ENCODE measurements at places on chromosomes 12 and 14.
A peak's percentile ranks its signal among the peaks of the same experiment; 100 is the strongest.

DNA sequence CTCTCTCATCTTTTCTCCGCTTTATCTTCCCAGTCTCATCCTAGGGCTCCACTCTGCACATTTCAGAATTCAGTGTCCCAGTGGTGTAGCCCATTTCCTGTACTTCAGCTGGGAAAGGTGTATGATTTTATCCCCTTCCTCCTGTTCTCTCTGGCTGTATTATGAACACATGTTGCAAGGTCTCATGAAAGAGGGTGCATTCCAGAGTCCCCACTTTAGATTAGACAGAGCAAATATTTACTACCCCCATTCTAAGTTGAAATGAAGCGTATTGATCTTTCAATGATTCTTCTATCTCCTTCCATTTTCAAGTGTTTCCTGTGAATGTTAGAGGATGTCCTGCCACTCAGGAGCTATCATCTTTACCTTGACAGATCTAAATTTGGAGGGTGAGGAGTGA, 123.2 kb downstream of the WIF1 start:
- DNase-seq: no peak

- no peak for DNase-seq
These were observed 273.7 kb downstream of the DAD1 start for GRCh38 chr14:22315336-22315735.

- DNase-seq: no peak
These were observed 28.3 kb upstream of the TEAD4 start for GRCh38 chr12:2930865-2931264.

- DNase-seq: no peak
These were observed 472.9 kb downstream of the NELL2 start for GRCh38 chr12:44403185-44403584.

- DNase-seq: no peak
These were observed 93.0 kb downstream of the DPF3 start for GRCh38 chr14:72800848-72801370.

- no peak for DNase-seq
These were observed 640 bp downstream of the ARMH4 start for GRCh38 chr14:58151133-58152013.

DNA sequence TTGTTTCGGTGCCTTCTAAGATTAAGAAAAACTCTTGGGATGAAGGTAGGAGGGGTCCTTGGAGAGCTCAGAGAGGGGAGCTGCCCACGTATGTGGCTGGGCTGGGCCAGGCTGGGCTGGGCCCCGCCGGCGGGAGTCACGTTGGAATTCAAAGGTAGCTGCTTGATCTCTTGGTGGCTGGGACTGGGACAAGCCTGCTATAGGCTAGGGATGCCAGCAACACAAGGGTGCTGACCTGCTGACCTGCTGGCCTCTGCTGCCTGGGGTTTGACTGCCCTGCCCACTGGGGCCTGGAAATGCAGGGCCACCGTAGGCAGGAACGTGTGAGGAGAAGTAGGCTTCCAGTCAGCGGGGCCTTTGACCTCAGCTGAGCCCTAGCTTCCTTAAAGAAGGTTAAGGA, 52.8 kb upstream of the GTF2A1 start:
- DNase-seq: no peak

DNA sequence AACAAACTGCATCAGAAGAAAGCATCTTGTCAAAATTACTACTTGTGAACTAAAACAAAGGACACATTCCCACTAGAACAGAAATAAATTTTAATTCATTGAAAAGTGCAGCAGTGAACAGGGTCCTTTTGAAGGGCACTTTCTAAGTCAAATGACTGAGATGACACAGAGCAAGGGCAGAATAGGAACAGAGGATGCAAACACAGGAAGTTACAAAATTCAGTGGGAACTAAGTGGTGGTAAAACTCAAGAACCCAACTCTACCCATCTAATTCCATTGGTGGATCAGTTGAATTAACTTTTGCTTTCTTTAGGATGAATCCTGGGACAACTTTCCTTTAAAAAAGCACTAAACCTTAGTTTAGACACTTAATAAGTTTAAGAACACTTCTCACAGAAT, 45.8 kb downstream of the GNS start:
- no peak for DNase-seq

- no peak for DNase-seq
These were observed 68.8 kb downstream of the RNFT2 start for GRCh38 chr12:116806845-116807440.

DNA sequence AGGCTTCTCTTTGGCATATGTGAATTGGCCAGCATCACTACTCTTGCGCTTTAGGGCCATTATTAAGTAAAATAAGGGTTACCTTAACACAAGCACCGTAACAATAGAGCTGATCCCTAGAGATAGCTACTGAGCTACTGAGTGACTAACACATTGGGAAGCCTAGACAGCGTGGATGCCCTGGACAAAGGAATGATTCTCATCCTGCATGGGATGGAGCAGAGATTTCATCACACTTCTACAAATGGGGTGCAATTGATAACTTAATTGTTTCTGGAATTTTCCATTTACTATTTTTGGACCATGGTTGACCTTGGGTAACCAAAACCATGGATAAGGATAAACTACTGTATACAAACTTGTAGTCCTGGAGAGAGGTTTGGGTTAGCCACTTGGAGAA, 57.1 kb downstream of the FBXO34 start:
- no peak for DNase-seq

- DNase-seq: no peak
These were observed 148.7 kb downstream of the DYRK2 start for GRCh38 chr12:67797185-67797741.

- DNase-seq: no peak
These were observed 6.0 kb upstream of the SIX1 start for GRCh38 chr14:60655119-60655897.

DNA sequence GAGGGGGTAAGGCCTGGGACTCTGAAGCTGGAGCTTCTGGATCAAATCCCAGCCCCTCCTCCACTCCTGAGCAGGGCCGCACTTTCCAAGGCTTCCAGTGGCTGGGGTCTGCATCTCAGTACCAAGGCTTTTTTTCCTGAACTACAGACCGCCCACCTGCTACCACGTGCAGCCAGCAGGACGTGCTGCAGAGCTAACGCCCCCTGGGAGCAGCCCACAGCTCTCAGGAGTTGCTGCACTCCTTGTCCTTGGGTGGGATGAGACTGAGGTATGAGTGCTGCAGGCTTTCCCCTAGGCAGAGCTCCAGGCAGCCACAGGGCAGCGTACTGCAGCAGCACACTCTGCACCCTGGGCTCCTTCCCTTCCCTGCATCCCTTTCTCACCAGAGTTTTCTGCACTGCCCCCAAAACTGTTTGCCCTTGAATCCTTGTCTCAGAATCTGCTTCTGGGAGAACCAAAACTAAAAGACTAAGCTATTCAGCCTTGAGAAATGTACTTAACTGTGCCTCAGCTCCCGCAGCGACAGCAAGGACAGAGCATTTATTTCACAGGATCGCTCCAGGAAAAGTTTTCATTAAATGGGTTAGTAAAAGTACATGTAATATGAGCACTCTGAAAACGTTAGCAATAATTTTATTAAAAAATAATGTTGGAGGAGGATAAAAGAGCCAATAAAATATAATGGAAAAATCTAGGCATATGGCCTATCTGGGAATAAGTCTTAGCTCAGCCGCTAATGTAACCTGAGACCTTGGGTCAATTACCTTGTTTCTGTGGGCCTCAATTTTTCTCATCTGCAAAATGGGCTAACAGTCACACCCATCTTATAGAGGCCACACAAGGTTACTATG, 25.5 kb downstream of the RBM19 start:
- DNase-seq: no peak

DNA sequence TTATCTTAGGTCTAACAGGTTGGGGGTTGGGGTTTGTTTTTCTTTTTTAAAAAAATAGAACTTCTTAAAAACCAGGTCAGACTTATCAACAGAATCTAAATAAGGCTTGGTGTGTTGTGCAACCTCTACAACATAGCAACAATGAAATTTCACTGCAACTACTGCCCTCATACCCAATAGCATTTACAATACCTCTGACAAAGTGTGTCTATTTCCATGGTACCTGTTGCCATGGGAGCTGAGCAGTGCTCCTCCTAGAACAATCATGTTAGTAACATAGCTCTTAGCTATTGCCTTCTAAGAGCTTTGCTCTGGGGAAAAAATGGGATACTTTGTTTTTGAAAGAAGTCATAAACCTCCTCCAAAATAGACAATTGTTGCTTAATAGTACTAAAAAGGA, 103.3 kb upstream of the CCDC175 start:
- DNase-seq: no peak

DNA sequence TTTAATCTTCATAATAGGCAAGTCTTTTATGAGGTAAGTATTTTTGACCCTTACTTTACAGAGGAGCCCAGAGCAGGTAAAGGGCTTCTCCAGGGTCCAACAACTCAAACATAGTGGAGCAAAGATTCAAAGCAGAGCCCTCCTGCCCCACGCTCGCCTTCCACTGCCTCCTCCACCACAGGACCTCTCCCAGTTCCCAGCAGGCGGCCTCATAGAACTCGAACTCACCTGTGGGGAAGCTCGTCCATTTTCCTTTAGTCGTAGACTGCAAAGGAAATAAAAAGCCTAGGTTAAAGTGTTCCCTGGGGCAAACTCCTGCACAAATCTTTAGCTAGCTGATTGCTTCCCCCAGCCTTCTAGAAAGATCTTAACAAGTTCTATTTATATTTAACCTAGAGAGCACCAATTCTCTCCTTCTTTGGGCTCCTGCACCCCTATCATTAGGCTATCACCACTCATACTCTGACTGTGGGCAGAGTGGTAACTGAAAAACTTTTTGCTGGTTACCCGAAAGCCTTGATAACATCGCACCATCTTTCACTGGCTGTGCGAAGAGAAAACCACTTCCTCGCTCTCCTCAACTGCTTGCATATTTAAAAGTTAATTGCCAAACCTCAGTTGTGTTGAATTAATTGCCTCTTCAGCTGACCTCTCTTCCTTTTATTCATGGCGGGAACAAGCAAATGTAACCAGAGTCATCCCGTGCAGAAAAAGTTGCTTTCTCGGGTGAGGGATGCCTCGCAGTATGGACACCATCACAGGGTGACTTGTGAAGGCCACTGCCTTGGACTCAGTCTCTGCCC, 299.6 kb downstream of the DPF3 start:
- DNase-seq: peak; percentile 25

GRCh38 chr14:77322250-77322902, 1.5 kb downstream of the GSTZ1 start:
- no peak for DNase-seq

DNA sequence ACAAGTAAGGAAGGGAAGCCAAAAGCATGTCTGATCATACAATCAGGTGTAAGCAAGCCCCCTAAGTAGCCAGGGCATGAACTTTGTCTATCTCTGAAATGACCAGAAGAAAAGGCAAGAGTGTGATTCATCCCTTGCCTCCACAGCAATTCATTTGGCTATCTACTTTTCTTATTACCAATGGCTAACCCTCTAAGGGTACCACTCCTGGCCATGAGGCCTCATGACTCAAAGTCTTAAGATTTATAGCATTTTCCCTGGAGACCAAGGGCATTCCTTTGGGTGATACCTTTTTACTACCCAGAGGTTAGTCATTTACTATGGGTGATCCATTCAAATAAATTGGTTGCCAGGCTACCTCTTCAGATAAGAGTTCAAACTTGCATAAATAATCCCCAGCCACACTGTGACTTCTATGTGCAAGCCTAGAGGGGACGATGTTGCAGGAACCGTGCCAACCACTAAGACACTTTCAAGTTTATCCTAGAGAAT, 1.5 kb upstream of the LGALS3 start:
- DNase-seq: no peak

GRCh38 chr12:82414926-82415325, 56.6 kb downstream of the METTL25 start:
- no peak for DNase-seq

- DNase-seq: no peak
These were observed 31.9 kb upstream of the CAND1 start for GRCh38 chr12:67237231-67237630.

GRCh38 chr12:103572312-103573045, 14.6 kb upstream of the STAB2 start:
- DNase-seq: no peak

DNA sequence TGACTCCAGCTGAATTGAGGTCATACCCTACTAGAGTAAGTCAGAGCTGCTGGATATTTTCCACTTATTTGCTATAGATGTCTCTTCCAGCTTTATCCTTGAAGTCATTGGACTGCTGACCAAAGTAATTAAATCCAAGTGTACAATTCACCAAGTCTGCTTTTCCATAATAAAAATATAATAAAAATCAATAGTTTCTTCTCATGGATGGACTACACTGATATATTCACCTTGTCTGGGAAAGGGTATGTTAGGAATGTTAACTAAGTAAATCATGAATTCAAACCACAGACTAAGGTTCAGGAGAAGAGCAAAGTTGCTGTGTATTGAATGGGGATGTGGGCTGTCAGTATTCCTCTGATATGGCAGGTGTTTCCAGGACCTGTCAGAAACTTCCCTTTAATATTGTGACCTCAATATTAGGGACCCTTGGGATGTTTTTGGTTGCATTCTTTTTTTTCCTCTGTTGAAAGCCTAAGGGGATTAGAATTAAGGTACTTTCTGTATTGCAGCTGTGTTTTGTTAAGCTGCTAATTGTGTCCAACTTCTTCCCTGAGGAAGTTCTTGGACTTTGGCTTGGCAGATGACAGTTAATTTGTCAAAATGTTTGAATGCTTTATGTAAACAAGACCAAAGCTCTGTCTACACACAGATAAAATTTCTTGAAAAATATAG, 284.0 kb downstream of the ATP23 start:
- no peak for DNase-seq

GRCh38 chr12:70982286-70982685, 61.7 kb upstream of the PTPRR start:
- no peak for DNase-seq

GRCh38 chr12:47033789-47034555, 45.4 kb upstream of the PCED1B start:
- DNase-seq: no peak

GRCh38 chr14:71628433-71628832, 303.8 kb upstream of the RGS6 start:
- DNase-seq: no peak

- DNase-seq: peak; percentile 90
These were observed at the start of the genes EIF2B1 and GTF2H3 for GRCh38 chr12:123633379-123634141. Gene EIF2B1 (minus strand): TSS chr12:123633686. CDS start chr12:123633557, 129 bp downstream. Gene GTF2H3 (plus strand): TSS chr12:123633829. CDS start chr12:123633860, 31 bp downstream.

GRCh38 chr12:4174417-4174816, 99.1 kb upstream of the CCND2 start:
- no peak for DNase-seq
